ENCODE measurements at places on chromosomes 5 and 9. TPM values are rescaled to one million over a fixed set of nuclear protein-coding genes. Genes with fewer than 3 reads are reported as not detected.

The F12 gene
- 16.5 TPM for total RNA-seq

The GFPT2 gene
- total RNA-seq: 15.9 TPM

The PCDHGC5 gene
- 0.92 TPM for total RNA-seq

DNA sequence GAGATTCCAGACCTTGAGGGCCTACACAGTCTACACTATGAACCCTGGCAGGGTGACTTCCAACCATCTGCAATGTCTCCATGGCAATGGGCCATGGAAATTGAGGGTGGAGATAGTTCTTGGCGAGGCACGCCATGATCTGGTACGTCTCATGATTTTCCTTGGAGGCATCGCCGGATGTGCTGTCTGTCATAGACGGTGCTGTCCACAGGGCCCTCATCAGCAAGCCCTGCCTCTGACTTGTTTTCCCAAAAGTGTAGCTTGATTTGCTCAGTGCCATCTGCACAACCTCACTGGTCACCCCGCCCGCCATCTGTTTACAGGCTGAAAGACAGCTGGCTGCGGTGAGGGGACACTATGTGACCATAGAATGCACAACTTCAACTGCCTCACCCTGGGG, 73.5 kb downstream of the BOD1 start:
- no peak overlapping the region for H3K27ac ChIP-seq
- no peaks in the 10 kb centered on the region for H3K36me3 ChIP-seq
- no peak overlapping the region for H3K4me3 ChIP-seq
- no peak for DNase-seq

DNA sequence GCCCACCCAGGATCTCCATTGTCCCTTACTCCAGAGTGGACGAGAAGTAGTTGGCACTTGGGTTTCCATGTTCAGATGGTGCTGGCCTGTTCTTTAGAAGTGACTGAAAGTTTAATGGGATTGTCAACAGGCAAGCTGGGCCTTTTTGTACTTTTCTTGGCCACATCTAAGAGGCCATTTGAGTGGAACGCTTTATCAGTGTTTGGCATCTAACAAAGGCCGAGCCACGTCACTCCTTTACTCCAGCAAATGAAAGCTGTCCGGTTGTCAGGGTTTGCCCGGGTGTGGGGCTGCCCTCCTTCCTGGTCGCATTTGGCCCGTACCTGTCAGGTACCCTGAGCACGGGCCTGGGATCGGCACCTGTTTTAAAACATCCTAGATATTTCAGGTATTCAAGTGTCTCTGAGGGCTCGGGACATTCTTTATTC, 71.5 kb downstream of the RCL1 start:
- no peak for DNase-seq
- H3K27ac ChIP-seq: no peak overlapping the region
- no peaks in the 10 kb centered on the region for H3K27me3 ChIP-seq
- H3K36me3 ChIP-seq: no peaks in the 10 kb centered on the region
- H3K4me3 ChIP-seq: no peak overlapping the region

- no peak overlapping the region for H3K4me3 ChIP-seq
- H3K4me1 ChIP-seq: peaks cover 8% of the 10 kb centered on the region
- no peak for DNase-seq
- no peak overlapping the region for H3K27ac ChIP-seq
- H3K36me3 ChIP-seq: no peaks in the 10 kb centered on the region
- H3K27me3 ChIP-seq: no peaks in the 10 kb centered on the region
These were observed 28.3 kb upstream of the SPRY4 start for GRCh38 chr5:142353071-142353472.

DNA sequence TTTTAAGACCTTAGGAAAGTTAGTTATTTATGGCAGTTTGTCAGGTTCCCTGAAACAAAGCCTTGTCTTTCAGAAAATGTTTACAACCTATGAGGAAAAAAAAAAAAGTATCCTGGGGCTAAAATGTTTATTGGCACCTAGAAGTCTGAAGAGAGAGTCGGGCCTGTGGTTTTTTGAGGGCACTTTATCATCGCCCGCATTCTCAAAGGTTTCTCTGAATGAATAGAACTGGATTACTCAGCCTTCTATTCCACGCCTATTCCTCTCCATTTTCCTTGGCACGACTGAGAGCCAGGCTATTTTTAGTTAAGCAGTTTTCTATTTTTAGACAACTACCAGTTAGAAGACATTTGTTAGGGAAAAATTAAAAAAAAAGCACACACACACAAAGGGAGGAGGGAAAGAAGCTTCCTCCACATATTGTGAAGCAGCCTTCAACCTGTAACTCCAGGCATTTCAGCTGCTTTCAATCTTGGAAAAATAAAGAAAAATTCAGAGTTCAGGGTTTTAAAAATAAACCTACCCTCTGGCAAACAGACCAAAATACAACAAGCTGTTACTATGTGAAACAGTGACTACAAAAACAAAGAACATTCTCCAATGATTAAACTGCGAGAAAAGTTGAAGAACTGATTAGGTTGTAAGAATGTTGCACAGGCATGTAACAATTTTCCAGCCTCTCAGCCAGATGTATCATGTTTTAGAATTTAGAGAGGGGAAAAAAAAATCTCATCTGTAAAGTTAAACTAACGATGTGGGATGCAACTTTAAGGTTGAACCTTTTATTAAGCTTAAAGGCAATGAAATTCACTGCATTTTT, 97.0 kb downstream of the MEF2C start:
- H3K36me3 ChIP-seq: no peaks in the 10 kb centered on the region
- peak; percentile 79 for DNase-seq
- no peaks in the 10 kb centered on the region for H3K27me3 ChIP-seq
- no peak overlapping the region for H3K4me3 ChIP-seq
- peak overlapping the region; percentile 81 for H3K27ac ChIP-seq
- peaks cover 14% of the 10 kb centered on the region for H3K4me1 ChIP-seq

DNA sequence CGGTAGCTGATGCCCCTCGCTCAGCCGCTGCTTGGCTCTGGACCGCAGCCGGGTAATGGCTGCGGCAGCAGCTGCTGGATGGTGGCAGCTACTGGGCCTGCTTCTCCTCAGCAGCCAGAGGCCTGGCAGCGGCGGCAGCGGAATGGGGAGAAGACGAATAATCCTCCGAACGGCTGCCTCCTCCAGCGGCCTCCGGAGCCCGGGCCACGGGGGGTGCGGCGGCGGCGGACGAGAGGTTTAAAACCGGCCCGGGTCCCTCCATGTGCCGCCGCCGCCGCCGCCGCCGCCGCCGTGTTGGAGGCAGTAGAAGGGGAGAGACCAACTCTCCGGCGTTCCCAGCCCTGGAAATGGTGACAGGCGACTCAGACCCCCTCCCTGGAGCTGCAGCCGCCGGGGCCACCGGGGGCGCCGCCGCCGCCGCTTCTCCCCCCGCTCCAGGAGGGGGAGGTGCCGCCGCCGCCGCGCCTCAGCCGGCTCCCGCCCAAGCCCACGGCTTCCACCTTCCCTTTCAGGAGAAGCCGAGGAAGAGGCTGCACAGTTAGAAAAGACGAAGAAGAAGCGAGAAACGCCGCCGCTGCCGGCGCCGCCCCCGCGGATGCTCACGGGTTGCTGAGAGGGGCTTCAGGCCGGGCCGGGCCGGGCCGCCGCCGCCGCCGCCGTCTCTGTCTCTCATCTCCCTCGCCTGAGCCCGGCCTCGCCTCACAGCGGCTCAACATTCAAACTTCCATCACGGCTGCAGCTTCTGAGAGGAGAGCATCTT, 118.4 kb upstream of the PRSS3 start:
- DNase-seq: peak; percentile 45
- H3K4me1 ChIP-seq: no peaks in the 10 kb centered on the region
- H3K4me3 ChIP-seq: peak overlapping the region; percentile 46
- peak overlapping the region; percentile 77 for H3K27ac ChIP-seq
